ENCODE measurements at places on chromosomes 4 and X.

DNA sequence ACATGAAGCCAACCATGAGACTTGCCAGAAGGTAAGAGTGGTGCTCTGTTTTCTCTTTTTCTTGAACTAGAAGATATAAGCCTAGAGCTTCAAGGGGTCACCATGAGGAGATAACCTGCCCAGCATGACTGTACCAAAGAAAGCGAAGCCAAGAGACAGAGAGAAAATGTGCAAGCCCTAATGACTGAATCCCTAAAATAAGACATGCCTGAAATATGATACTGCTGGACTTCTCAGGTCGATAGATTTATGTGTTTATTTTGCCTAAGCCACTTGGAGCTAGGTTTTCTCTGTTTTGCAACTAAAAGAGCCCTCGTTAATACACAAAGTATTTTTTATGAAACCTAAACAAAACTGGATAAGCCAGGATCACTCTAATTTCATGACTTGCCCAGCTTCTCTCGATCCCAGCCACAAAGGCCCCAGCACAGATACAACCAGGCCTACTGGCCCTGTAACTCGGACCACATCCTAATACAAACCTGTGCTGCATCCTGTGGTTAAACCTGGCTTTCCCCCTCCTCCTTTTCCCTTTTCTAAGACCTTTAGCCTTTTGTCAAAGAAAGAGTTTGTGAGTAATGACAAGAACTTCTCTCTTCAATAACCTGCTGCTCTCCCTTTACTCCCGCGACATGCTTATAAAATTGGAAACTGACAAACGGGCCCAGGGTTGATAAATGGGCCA lies 185.8 kb downstream of the APBB2 start:
- DNase-seq: no peak
- H3K36me3 ChIP-seq: peaks cover 69% of the 10 kb centered on the region

DNA sequence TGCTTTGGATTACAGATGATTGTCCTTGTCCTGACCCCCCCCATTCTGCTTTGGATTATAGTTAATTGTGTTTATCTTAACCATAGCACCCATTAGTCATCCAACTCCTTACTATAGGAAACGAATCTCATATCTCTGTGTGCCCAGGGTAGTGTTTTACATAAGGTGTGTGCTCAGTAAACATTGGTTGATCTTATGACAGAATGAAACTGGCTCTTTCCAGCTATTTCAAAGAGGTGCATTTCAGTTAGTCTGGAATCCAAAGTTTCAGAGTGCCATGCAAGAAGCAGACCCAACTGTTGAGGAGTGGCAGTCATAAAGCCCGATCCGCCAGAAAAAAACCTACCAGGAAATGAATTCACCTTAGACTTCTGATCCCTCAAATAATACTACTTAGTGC lies 14.7 kb downstream of the TRIM2 start:
- H3K36me3 ChIP-seq: peaks cover 30% of the 10 kb centered on the region
- peaks cover 53% of the 10 kb centered on the region for H3K4me1 ChIP-seq
- no peak overlapping the region for H3K4me3 ChIP-seq

DNA sequence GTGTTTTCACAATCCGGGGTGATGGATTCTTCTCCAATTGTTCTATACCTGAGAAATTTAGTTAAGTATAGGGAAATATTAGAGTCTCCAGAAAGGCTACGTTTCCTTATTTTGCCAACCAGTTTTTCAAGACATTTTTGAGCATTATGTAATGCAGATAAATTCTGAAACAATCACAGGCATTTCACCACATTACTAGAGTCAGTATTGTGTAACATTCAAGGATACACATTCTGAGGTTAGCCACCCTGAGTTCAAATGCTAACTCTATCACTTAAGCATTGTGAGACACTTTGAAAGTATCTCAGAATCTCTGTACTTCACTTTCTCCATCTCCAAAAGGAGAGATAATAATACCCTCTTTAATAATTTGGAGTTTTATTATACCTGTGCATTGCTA lies 10.6 kb downstream of the SULT1B1 start:
- no peak for DNase-seq
- no peaks in the 10 kb centered on the region for H3K4me1 ChIP-seq
- H3K27me3 ChIP-seq: peaks cover 4% of the 10 kb centered on the region
- H3K4me3 ChIP-seq: no peak overlapping the region

- peak; percentile 12 for DNase-seq
- H3K4me3 ChIP-seq: no peak overlapping the region
- H3K36me3 ChIP-seq: no peaks in the 10 kb centered on the region
- H3K27me3 ChIP-seq: no peaks in the 10 kb centered on the region
- H3K4me1 ChIP-seq: peaks cover 81% of the 10 kb centered on the region
Measured at GRCh38 chrX:107729558-107730297, 45.9 kb downstream of the TSC22D3 start.

GRCh38 chr4:149047368-149047767 lies 605.2 kb upstream of the NR3C2 start:
- H3K4me3 ChIP-seq: no peak overlapping the region
- H3K36me3 ChIP-seq: no peaks in the 10 kb centered on the region
- no peaks in the 10 kb centered on the region for H3K4me1 ChIP-seq
- H3K27me3 ChIP-seq: peaks cover 2% of the 10 kb centered on the region
- no peak overlapping the region for H3K27ac ChIP-seq

GRCh38 chrX:17697191-17697590 lies 40.1 kb upstream of the SCML1 start:
- H3K27me3 ChIP-seq: no peaks in the 10 kb centered on the region
- peaks cover 18% of the 10 kb centered on the region for H3K4me1 ChIP-seq
- DNase-seq: no peak
- H3K36me3 ChIP-seq: peaks cover 18% of the 10 kb centered on the region

- DNase-seq: no peak
- peak overlapping the region; percentile 85 for H3K27ac ChIP-seq
- H3K36me3 ChIP-seq: peaks cover 4% of the 10 kb centered on the region
Measured at GRCh38 chr4:38672074-38672396, 8.0 kb downstream of the KLF3 start.

DNA sequence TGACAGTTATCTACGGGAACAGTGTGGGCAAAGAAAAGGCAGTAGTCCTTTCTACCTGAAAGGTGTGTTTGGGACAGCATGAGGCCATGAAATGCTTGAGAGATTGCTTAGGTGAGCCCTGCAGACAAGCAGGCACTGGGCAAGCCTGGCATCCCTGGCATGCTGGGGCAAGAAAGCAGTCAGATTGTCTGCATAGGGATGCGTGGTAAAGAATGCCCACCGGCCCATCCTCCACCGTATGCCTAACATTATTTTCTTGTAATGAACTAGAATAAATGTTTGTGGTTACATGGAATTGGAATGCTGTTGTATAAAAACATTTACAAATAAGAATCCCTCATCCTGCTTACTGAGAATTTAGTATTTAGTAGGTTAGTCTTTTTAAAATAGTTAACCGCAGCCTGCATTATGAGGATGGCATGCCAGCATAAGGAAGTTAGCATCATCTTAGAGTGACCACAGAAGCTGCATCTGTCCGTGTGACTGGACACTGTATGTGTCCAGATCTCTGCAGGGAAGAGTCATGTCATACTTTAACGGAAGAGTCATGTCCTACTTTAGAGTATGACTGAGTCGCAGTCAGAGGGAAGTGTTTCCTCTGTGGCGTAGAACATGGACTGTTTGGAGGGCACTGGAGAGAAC lies 18.9 kb downstream of the ZBTB49 start:
- no peaks in the 10 kb centered on the region for H3K4me1 ChIP-seq
- peaks cover 34% of the 10 kb centered on the region for H3K36me3 ChIP-seq
- no peak overlapping the region for H3K27ac ChIP-seq
- no peak for DNase-seq
- H3K4me3 ChIP-seq: no peak overlapping the region
- H3K27me3 ChIP-seq: no peaks in the 10 kb centered on the region

GRCh38 chr4:18366136-18366535 lies 344.6 kb upstream of the LCORL start:
- H3K36me3 ChIP-seq: no peaks in the 10 kb centered on the region
- no peaks in the 10 kb centered on the region for H3K4me1 ChIP-seq
- no peak overlapping the region for H3K4me3 ChIP-seq

GRCh38 chr4:94550851-94551250 lies 99.1 kb downstream of the PDLIM5 start:
- H3K4me1 ChIP-seq: no peaks in the 10 kb centered on the region
- peak overlapping the region; percentile 51 for H3K27ac ChIP-seq
- H3K27me3 ChIP-seq: no peaks in the 10 kb centered on the region
- no peak for DNase-seq
- no peak overlapping the region for H3K4me3 ChIP-seq

GRCh38 chrX:17417372-17417771 lies 42.4 kb downstream of the NHS start:
- DNase-seq: no peak
- no peak overlapping the region for H3K27ac ChIP-seq
- H3K4me1 ChIP-seq: peaks cover 45% of the 10 kb centered on the region
- no peak overlapping the region for H3K4me3 ChIP-seq
- H3K27me3 ChIP-seq: peaks cover 2% of the 10 kb centered on the region

- H3K27me3 ChIP-seq: no peaks in the 10 kb centered on the region
- no peak for DNase-seq
- no peaks in the 10 kb centered on the region for H3K4me1 ChIP-seq
- H3K36me3 ChIP-seq: no peaks in the 10 kb centered on the region
- H3K27ac ChIP-seq: no peak overlapping the region
Measured at GRCh38 chr4:105075045-105075444, 71.6 kb upstream of the TET2 start.

- H3K4me3 ChIP-seq: no peak overlapping the region
- H3K27me3 ChIP-seq: peaks cover 15% of the 10 kb centered on the region
Measured at GRCh38 chrX:152884171-152884570, 13.7 kb upstream of the ZNF185 start.

GRCh38 chrX:84044051-84044450 lies 143.9 kb downstream of the RPS6KA6 start:
- no peak for DNase-seq
- no peak overlapping the region for H3K27ac ChIP-seq
- no peaks in the 10 kb centered on the region for H3K36me3 ChIP-seq
- H3K4me3 ChIP-seq: no peak overlapping the region
- no peaks in the 10 kb centered on the region for H3K27me3 ChIP-seq

DNA sequence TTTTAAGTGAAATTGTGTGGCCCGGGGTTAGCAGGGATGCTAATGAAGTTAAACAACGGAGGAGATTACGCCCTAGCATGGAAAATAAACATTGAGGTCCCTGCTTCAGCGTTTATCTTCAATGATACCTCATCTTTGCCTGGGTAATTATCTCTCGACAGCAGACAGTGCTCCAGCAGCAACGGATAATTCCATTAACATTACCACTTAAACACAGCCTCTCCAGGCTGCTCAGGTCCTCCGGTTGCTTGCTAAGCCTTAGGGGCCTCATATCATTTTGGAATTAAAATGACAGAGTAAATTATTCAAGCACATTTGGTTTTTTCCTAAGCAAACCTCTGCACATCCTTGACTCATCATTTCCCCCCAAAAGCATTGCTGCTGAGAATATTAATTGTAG lies 281.5 kb upstream of the KLF3 start:
- H3K4me3 ChIP-seq: no peak overlapping the region
- H3K4me1 ChIP-seq: peaks cover 70% of the 10 kb centered on the region
- no peak overlapping the region for H3K27ac ChIP-seq

GRCh38 chrX:103864886-103865534 lies 33.0 kb upstream of the RAB9B start:
- H3K4me3 ChIP-seq: peak overlapping the region; percentile 54
- H3K27me3 ChIP-seq: no peaks in the 10 kb centered on the region
- H3K36me3 ChIP-seq: peaks cover 10% of the 10 kb centered on the region
- peak; percentile 24 for DNase-seq
- peak overlapping the region; percentile 82 for H3K27ac ChIP-seq
- peaks cover 14% of the 10 kb centered on the region for H3K4me1 ChIP-seq

DNA sequence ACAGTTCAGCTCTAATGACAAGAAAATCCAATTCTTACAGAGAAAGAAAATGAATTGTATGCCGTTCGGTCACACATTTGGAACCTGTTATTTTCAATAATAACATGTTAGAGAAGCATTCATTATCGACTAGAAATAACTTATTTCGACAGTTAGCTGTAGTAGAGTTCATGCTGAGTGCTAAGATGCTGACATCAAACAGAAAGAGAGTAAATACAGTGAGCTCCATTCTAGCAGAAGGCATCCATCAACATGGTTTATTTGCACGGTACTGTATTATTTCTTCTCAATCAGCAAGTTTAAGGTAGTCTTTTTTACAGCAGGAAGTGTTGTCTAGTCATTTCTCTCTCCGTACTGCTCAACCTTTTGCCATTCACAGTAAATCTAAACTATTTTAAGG lies 732.1 kb downstream of the STIM2 start:
- no peak for DNase-seq
- H3K27me3 ChIP-seq: no peaks in the 10 kb centered on the region
- peaks cover 5% of the 10 kb centered on the region for H3K4me1 ChIP-seq
- no peaks in the 10 kb centered on the region for H3K36me3 ChIP-seq
- H3K27ac ChIP-seq: no peak overlapping the region

GRCh38 chrX:121782544-121782943 lies 735.1 kb downstream of the GLUD2 start:
- no peak for DNase-seq
- no peak overlapping the region for H3K4me3 ChIP-seq
- no peaks in the 10 kb centered on the region for H3K36me3 ChIP-seq
- H3K27me3 ChIP-seq: no peaks in the 10 kb centered on the region

- peaks cover 8% of the 10 kb centered on the region for H3K27me3 ChIP-seq
- peak overlapping the region; percentile 74 for H3K27ac ChIP-seq
- no peaks in the 10 kb centered on the region for H3K36me3 ChIP-seq
Measured at GRCh38 chr4:4480685-4481398, 61.0 kb downstream of the STX18 start.

DNA sequence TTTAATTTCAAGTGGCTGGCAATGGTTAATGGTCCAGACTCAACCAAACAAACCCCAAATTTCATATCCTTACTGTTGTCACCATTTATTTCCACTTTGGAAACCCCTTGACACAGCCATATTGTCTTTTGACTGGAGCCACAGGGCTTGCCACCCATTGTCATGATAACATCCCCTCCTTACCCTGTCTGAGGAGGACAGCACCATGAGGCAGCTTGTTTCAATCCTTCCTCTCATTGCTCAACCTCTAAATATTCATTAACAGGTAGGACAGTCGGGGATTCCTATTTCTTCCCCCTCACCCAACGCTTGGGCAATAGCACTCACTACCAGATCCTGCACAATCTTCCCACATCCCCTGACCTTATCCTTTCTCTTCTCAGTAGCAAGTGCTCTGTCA lies 92.1 kb downstream of the CEP135 start:
- no peaks in the 10 kb centered on the region for H3K36me3 ChIP-seq
- no peak for DNase-seq
- peaks cover 9% of the 10 kb centered on the region for H3K27me3 ChIP-seq
- no peak overlapping the region for H3K27ac ChIP-seq
- no peak overlapping the region for H3K4me3 ChIP-seq
- peaks cover 13% of the 10 kb centered on the region for H3K4me1 ChIP-seq

- DNase-seq: no peak
- no peaks in the 10 kb centered on the region for H3K36me3 ChIP-seq
- peaks cover 3% of the 10 kb centered on the region for H3K27me3 ChIP-seq
- no peak overlapping the region for H3K4me3 ChIP-seq
Measured at GRCh38 chr4:131613086-131613823, 1535.8 kb upstream of the PCDH10 start.

DNA sequence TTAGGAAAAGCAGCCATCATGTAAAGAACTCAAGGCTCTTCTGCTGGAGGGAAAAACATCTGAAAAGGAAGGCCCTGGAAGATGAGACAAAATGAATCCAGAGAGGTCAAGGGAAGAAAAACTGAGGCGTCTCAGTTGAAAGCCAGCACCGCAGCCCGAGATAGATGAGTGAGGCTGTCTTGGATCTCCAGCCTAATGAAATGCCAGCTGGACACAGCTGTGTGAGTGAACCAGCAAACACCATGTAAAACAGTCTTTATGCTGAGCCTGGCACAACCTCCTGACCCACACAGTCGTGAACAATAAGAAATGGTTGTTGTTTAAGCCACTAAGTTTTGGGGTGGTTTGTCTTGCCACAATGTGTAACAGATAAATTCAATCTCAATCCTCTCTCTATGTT lies 48.6 kb upstream of the RASL11B start:
- H3K27me3 ChIP-seq: peaks cover 3% of the 10 kb centered on the region
- H3K27ac ChIP-seq: no peak overlapping the region
- H3K4me3 ChIP-seq: no peak overlapping the region
- peaks cover 5% of the 10 kb centered on the region for H3K36me3 ChIP-seq

- DNase-seq: peak; percentile 33
- H3K27ac ChIP-seq: no peak overlapping the region
- H3K27me3 ChIP-seq: peaks cover 10% of the 10 kb centered on the region
Measured at GRCh38 chrX:120365320-120365719, 3.4 kb downstream of the ATP1B4 start.
